ENCODE measurements at places on chromosomes 5 and 9. TPM values are rescaled to one million over a fixed set of nuclear protein-coding genes. Genes with fewer than 3 reads are reported as not detected.

DNA sequence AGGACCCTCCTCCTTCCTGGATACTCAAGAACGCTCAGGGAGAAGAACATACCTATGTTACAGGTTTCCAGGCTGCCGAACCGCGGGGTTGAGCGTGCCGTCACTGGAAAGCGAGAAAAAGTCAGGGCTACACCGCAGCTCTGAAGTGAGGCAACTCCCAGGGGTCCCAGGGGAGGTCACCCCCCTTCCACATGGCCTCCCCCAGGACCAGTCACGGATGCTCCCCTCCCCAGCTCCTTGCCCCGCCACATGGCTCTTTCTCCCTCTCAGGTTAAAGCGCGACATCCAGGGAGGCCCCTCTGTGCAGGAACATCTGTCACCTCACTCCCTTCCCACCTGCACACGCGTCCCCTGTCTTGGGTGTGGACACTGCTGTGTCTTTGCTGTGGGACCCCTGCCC lies 44.0 kb upstream of the ZNF354A start:
- H3K4me3 ChIP-seq, result no peak overlapping the region
- H3K27me3 ChIP-seq, result no peaks in the 10 kb centered on the region
- no peak for DNase-seq

DNA sequence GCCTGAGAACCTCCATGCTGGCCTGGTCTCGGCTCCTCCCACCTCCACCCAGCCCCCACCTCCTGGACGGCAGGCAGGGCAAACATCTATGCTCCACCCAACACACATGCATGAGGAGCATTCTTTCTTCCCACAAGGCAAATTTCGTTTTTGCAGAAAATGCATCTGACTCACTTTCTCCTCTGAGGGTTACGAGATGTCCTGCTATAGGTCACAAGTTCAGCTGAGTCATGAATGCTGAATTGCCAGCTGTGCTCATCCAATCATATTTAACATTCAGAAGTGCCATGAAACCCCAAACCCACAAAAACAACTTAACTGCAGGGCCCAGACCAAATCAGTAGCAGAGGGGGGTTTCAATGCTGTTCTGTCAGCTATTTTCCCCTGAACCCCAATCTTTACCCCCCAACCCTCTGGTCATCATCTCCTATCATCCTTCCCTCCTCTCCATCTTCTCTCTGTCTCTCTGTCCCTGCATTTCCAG lies 39.0 kb upstream of the OSMR start:
- H3K4me3 ChIP-seq, result no peak overlapping the region
- H3K36me3 ChIP-seq, result no peaks in the 10 kb centered on the region
- H3K4me1 ChIP-seq, result no peaks in the 10 kb centered on the region
- no peaks in the 10 kb centered on the region for H3K27me3 ChIP-seq

ADGRD2 gene
- total RNA-seq, result 1.1 TPM

GRCh38 chr9:14532456-14533115 lies 160.6 kb downstream of the ZDHHC21 start:
- H3K36me3 ChIP-seq, result no peaks in the 10 kb centered on the region
- peaks cover 9% of the 10 kb centered on the region for H3K4me1 ChIP-seq
- H3K27ac ChIP-seq, result no peak overlapping the region
- no peak for DNase-seq
- no peaks in the 10 kb centered on the region for H3K27me3 ChIP-seq

CCDC152 gene
- total RNA-seq, result 10.2 TPM

APBA1 gene
- total RNA-seq, result 1.1 TPM

DNA sequence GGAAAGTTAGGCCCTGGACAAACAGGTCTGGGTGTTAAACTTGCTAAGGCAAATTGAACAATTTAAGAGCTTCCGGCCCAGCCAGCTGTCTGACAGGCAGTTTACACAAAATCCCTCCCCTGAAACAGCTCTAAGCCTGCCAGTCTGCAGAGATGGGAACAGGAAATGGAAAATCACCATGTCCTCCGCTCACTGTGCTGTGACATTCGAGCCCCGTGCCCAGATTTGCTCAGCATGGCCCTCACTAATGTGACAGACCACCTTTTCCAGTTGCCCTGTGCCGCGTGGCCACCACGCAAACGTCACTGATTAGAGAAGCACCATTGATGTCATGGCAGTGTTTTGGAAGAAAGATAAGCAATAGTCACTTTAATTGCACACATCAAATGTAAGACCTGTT lies 41.0 kb downstream of the CCNJL start:
- H3K36me3 ChIP-seq, result peaks cover 16% of the 10 kb centered on the region
- no peaks in the 10 kb centered on the region for H3K27me3 ChIP-seq
- H3K27ac ChIP-seq, result 0 out of 2 replicates have a peak overlapping the region, but pooled peaks have one; percentile 10
- no peak for DNase-seq

DNA sequence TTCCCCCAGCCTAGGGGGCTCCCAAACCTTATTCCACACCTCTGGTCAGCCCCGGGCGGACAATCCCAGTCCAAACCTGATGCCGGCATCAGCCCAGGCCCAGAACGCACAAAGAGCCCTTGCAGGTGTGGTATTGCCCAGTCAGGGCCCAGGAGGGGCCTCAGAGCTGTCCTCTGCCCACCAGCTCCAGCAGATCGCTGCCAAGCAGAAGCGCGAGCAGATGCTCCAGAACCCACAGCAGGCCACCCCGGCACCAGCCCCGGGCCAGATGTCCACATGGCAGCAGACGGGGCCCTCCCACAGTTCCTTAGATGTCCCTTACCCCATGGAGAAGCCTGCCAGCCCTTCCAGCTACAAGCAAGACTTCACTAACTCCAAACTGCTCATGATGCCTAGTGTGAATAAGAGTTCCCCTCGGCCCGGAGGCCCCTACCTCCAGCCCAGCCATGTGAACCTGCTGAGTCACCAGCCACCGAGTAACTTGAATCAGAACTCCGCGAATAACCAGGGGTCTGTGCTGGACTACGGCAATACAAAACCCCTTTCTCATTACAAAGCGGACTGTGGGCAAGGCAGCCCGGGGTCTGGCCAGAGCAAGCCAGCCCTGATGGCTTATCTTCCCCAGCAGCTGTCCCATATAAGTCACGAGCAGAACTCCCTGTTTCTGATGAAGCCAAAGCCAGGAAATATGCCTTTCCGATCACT lies 27.6 kb upstream of the LTC4S start:
- H3K4me3 ChIP-seq, result no peak overlapping the region
- no peak for DNase-seq
- H3K4me1 ChIP-seq, result peaks cover 21% of the 10 kb centered on the region

- no peaks in the 10 kb centered on the region for H3K4me1 ChIP-seq
- no peak overlapping the region for H3K4me3 ChIP-seq
- no peaks in the 10 kb centered on the region for H3K36me3 ChIP-seq
- DNase-seq, result no peak
- H3K27ac ChIP-seq, result no peak overlapping the region
- no peaks in the 10 kb centered on the region for H3K27me3 ChIP-seq
Measured at GRCh38 chr5:144267961-144268513, 97.4 kb downstream of the KCTD16 start.

DNA sequence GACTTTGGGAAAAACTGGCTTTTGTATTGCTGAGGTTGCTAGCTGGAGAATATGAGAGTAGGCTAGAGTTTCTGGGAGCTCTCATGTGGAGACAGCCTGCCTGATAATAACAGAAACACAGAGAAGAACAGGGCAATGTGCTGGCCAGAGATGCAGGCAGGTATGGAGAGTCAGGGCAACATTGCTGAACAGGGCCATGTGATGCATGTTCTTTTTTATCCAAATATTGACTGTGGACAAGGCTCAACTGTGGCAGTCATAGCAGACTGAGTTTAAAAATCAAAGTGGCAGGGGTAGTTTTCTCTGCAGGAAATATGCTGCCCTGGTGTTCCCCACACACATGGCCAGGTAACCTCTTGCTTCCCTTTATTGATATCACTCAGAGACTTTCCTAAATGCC lies 381.1 kb downstream of the RASEF start:
- DNase-seq, result no peak
- no peaks in the 10 kb centered on the region for H3K36me3 ChIP-seq
- no peak overlapping the region for H3K4me3 ChIP-seq
- no peaks in the 10 kb centered on the region for H3K4me1 ChIP-seq
- H3K27me3 ChIP-seq, result no peaks in the 10 kb centered on the region

FAM151B gene
- 1.1 TPM for total RNA-seq

DNA sequence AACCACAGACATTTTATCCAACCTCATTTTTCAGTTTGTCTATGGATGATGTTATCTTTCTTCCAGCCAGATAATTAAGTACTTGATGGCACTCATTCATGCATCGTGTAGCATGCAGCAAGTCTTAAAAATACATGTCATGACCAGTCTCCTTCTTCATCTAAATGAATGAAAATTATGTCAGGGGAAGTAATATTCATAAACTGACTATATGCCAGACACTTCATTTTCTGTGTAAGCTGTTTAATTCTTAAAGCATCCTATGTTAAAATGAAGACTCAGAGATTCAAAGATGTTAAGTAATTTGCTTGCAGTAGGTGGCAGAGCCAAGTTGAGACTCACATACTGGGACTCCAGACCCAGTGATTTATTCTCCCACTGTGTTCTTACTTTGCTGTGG lies 181.7 kb upstream of the CD180 start:
- no peak overlapping the region for H3K27ac ChIP-seq
- no peak for DNase-seq
- no peaks in the 10 kb centered on the region for H3K36me3 ChIP-seq
- H3K4me3 ChIP-seq, result no peak overlapping the region
- no peaks in the 10 kb centered on the region for H3K27me3 ChIP-seq

- no peaks in the 10 kb centered on the region for H3K4me1 ChIP-seq
- H3K27ac ChIP-seq, result no peak overlapping the region
- no peak for DNase-seq
- H3K27me3 ChIP-seq, result no peaks in the 10 kb centered on the region
- H3K4me3 ChIP-seq, result no peak overlapping the region
Measured at GRCh38 chr5:108560581-108560980, 178.7 kb upstream of the FBXL17 start.

ROPN1L gene
- 0.73 TPM for total RNA-seq

ERGIC1 gene
- 96.1 TPM for total RNA-seq

- no peaks in the 10 kb centered on the region for H3K4me1 ChIP-seq
- no peak overlapping the region for H3K4me3 ChIP-seq
- H3K27ac ChIP-seq, result no peak overlapping the region
- no peaks in the 10 kb centered on the region for H3K36me3 ChIP-seq
Measured at GRCh38 chr5:103358305-103358995, 99.9 kb downstream of the MACIR start.

N4BP3 gene
- 36.0 TPM for total RNA-seq

DNA sequence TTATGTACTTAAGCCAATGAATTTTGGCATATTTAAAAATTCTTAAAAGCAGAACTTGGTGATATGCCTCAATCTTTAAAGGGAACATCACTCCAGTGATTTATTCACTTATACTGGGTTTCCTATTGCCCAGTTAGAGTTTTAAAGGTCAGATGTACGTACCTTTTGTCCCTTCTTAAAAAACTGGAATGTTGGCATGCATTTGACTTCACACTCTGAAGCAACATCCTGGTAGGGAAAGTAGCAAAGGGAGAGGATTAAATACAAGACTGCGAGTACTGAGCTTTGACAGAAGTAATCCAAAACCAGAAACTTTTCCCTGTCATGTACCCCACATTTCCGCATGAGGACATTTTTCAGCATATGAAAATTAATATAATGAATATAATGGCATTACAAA lies 11.7 kb downstream of the TXN start:
- no peak overlapping the region for H3K27ac ChIP-seq
- no peak overlapping the region for H3K4me3 ChIP-seq
- no peak for DNase-seq
- peaks cover 3% of the 10 kb centered on the region for H3K36me3 ChIP-seq
- no peaks in the 10 kb centered on the region for H3K4me1 ChIP-seq
- H3K27me3 ChIP-seq, result no peaks in the 10 kb centered on the region

Measured in H1 (cell line).